Stimulated activated CD4-positive, alpha-beta T cell treated with anti-CD3 and anti-CD28 coated beads, Interleukin-2, amount 100 ng/mL, for 48 hours (primary cell): ENCODE measurements at places on chromosomes 4 and X.
A peak's percentile ranks its signal among the peaks of the same experiment; 100 is the strongest.

- DNase-seq = no peak
Measured at GRCh38 chr4:182291175-182291574, 48.0 kb downstream of the TENM3 start.

DNA sequence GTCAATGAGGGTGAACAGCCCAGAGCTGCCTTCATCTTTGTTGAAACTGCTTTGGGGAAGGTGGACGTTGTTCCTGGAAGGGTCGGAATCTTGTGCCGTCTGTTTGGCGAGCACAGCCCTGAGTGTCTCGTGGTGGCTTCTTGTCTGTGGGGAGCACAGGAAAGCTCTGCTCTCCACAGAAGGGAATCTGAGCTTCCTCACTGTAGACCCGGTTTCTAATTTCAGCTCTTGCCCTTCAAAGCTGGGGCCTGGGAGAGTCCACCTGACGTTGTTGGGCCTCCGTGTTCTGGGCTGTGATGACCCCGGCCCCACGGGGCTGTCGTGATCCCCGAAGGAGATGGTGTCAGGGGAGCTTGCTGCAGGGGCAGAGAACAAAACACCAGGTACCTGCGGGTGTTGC lies 47.5 kb downstream of the SORCS2 start:
- no peak for DNase-seq

GRCh38 chr4:34485252-34485651 lies 1759.1 kb downstream of the ARAP2 start:
- DNase-seq = no peak

DNA sequence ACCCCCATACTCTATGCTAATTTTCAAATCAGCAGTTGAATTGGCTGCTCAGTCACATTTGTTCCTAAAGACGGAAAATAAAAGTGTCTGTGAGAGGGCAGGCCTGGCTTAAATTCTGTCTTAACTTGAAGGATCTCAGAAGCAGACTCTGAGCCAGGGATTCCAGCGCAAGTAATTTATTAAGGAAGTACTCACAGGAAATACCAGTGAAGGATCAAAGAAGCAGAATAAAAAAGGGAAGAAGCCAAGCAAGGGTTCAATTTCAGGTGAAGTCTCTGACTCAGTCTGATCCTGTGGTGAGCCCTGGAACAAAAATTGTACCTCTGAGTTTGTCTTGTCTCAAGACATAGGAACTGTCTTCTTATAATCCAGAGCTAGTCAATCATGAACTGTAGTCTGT lies 52.2 kb downstream of the IL1RAPL1 start:
- DNase-seq = no peak

GRCh38 chr4:88012647-88013046 lies 5.2 kb downstream of the PKD2 start:
- no peak for DNase-seq

DNA sequence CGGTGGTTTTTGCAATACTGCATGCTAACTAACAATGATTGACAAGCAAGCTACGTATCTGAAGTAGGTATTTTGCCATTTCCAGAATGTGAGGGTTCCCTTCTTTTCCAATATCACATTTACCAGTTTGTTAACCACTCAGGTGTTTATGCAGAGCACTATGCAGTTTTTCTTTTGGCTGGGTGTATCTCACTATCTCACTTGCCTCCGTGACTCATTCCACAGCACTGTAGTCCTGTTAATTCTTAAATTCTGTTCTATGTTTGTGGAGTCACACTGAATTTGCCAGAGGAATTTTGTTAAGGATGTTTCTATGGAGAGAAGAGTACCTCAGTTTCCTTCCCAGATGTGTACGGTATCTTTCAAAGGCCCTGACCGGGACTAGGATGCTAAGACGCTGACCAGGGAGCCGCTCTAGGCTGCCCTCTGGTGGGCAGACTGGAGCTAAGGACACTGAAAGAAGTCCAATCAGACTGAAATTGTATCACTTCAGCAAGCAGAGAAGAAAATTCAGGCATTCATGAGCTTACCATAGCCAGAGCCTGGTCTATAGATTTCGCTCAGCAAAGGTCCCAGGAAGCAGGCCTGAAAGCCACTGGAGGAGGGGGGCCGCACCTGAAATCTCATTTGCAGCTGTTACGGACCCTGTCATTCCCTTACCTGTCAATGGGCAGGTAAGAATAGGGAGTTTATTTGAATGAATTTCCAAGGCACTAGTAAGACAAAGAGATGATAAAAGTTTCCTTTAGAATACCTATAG lies 388.4 kb upstream of the SPOCK3 start:
- DNase-seq = peak; percentile 29

DNA sequence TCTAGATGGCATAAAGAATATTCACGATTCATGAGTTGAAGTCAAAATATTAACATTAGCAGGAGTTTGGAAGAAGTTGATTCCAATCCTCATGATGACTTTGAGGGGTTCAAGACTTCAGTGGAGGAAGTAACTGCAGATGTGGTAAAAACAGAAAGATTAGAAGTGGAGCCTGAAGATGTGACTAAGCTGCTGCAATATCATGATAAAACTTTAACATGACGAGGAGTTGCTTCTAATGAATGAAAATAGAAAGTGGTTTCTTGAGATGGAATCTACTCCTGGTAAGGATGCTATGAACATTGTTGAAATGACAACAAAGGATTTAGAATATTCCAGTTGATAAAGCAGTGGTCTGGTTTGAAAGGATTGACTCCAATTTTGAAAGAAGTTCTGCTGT lies 70.1 kb upstream of the TMLHE start:
- DNase-seq = no peak

DNA sequence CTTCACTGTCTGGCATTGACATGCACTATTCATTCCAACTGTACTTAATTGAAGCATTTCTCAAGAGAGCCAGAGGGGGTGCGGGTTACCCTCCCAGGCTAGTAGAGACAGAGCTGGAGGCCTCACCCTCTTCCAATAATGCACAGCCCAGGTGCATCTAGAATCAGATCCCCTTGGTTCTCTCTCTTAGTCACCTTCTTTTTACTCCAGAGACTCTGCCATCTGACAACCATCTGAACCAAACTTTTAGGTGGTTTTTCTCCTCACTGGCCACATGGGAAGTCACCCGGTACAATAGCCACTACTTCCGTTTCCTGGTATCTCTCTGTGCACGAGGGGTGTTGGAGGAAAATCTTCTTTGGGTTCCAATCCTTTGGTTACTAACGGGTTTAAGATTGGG lies 81.3 kb downstream of the SLC2A9 start:
- no peak for DNase-seq

GRCh38 chr4:78454016-78454415 lies 97.6 kb upstream of the ANXA3 start:
- no peak for DNase-seq

- DNase-seq = no peak
Measured at GRCh38 chr4:31106419-31106818, 386.2 kb downstream of the PCDH7 start.

GRCh38 chr4:86845593-86845992 lies 3.6 kb downstream of the SLC10A6 start:
- no peak for DNase-seq

DNA sequence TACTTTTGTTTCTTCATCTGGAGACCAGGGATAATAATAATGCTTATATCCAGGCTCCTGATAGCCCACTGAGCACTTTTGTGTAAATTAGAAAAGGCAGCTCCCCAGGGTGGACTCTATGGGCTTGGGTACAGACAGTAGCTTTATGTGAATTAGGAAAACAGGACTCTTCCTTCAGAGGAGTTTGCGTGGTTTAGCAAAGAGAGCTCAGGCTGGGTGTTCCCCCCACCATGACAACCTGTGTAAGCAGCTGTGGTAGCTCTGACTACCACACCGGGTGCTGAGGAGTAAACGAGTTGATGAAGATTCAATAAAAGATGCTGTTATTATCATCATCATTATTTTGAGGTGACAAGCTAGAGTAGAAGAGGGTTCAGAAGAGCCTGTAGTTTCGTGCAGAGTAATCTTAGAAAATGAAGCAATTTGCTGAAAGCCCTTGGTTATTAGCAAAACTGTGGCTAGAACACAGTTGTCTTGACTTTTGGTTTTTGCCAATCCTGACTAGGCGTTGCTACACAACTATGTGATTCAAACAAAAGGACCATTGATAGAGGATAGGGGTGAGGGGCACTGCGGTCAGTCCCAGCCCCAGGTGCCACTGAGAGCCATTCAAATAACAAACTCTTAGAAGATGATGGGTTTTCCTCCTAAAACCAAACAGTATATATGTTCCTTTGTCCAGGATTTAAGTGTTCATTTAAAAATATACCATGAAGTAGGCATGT lies 60.6 kb upstream of the LIMCH1 start:
- DNase-seq = no peak

DNA sequence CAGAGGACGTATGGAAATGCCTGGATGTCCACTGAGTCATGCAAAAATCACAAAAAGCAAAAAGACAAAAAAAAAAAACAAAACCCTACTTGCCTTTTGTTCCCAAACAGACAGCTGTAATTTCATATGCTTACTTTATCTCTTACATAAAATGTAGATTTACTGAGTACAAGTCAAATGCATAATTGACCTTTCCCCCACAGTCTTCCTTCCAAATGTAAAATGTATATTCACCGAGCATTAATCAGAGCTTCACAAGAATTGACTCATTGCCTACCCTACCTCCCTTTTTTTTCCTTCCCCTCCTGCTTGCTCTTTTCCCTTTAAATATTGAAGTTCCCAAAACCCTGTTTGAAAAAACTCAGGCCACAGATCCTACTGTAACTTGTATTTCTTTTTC lies 32.5 kb upstream of the TMPRSS11B start:
- DNase-seq = no peak

DNA sequence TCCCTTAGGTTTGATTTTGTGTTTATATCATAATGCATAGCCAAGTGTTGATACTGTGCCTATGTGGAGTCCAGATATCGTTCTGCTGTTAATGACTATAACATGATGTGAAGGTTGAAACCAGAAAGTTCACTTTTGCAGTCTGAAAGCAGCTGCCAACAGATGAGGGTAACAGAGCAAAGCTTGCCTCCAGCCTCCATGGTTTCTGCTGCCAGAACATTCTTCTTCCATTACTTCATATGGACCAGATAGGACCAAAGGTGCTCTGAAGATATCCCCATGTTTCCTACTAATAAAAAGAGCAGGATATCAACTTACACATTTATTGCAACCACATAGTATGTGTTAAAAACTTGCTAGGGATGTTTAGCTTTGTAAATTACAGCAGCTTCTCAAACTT lies 394.1 kb downstream of the SPRY1 start:
- DNase-seq = no peak

- no peak for DNase-seq
Measured at GRCh38 chr4:21900211-21900610, 48.4 kb downstream of the KCNIP4 start.

GRCh38 chr4:148332486-148332885 lies 109.7 kb downstream of the NR3C2 start:
- DNase-seq = no peak

GRCh38 chr4:96407738-96408463 lies 568.0 kb downstream of the PDHA2 start:
- no peak for DNase-seq

DNA sequence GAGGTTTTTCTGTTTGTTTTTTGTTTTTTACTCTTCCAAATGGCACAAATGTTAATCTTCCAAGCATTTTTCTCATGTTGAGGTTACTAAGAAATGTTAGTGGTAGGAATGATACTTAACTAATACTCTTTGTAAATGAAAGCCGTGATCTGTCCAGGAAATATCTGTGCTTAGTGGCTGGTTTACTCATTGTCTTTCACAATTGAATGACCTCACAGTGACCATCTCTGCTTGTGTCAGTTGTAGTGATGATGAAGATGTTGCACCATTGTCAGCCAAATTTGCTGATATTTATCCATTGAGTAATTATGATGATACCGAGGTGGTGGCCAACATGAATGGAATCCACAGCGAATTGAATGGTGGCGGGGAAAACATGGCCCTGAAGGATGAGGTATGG lies 93.5 kb downstream of the TNIP2 start:
- DNase-seq = no peak

GRCh38 chr4:84493092-84493850 lies 5.8 kb downstream of the NKX6-1 start:
- no peak for DNase-seq

DNA sequence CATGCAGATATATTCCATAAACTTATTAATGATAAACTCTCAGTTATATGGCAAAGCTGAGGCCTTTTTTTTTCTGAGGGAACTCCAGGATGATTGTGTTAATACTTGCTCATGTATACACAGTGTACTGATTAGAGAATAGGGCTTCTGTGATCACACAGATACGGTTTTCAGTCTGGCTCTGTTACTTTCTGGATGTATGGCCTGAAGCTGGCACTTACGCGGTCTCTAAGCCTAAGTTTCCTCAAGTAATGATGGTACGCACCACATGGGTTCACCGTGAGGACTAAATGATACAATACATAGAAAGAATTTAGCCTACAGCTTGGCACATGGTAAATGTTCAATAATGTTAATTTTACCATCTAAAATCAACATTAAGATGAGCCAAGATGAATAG lies 73.8 kb downstream of the SEC24D start:
- no peak for DNase-seq

DNA sequence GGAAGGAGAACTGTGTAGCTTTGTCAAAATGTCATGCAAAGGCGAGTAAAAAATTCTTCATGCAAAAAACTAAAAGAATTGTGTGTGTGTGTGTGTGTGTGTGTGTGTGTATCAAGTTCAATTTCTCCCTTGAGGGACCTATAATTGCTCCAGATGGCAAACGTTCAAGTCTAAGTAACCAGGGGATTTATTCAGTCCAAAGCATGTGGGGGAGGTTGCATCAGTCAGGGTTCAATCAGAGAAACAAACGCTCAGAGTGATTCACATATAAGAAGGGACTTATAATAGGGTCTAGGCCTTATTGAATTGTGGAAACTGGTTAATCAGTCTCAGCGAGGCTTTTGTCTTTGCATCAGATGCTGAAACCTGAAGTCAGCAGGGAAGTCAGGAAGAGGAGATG lies 5.0 kb downstream of the DCAF8L1 start:
- no peak for DNase-seq

DNA sequence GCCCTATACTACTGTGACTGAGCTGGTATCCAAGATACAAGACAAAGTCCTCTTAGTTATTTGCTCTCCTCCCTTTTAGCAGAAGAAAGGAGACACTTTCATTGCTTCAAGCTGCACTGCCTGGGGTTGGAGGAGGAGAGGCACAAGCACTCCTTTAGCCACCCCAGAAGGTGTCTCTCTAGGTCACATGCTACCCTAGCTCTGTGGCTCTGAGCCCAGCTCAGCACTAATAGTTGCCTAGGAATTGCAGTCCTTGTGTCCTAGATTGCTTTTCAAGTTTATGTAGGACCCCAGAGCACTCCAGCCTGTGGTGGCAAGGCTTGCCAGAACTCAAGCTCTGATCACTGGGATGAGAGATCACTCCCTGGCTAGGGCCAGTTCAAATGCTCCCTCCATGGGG lies 24.4 kb upstream of the LHFPL1 start:
- no peak for DNase-seq

DNA sequence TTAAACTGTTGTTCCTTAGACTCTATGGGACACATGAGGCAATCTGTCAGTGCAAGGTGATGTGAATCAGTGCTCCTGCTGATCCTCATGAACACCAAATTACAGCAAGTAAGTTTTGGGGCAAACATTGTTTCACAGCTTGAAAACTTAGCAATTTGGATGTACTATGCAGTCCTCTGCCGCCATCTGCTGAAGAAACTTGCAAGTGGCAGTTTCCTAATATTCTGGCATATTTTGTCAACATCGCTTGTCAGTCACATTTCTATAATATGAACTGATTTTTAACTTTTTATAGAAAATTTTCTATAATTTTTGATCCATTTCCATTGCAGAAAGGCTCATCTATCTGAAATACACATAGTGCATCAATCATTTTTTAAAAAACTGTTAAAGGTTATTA lies 56.3 kb downstream of the ZAR1 start:
- no peak for DNase-seq

GRCh38 chr4:61473306-61473705 lies 273.2 kb downstream of the ADGRL3 start:
- DNase-seq = no peak
